Posterior cingulate gyrus (tissue), 11 donors: ENCODE measurements at places on chromosomes 6 and 20.

DNA sequence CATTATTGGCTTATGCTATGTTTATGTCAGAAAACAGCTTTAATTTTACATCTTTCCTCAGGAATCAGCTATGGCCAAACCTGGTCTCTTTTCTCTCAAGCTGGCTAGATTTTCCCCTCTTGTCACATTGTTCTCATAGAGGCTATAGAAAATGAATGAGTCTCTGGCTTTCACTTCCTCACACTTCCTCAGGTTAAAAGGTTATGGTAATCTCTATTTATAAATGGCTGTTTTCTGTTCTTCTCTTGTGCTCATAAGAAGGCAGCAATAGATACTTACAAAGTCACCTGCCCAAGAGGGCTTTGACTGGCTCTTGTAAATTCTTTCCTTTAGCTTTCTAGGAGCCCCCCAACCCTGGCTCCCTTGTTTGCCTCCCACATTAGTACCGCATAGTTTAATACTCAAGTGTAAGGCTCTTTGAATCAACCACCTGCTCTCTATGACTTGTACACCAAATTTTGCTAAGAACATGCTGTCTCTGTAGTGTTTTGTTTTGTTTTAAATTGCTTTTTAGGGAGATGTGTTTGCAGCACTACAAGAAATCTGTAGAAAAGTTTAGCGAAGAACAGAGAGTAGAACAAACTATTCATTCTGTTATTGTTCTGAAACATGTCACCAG, 897.4 kb upstream of the CITED2 start:
- no peak for DNase-seq

GRCh38 chr6:93580446-93580845, 161.1 kb upstream of the EPHA7 start:
- DNase-seq: no peak

DNA sequence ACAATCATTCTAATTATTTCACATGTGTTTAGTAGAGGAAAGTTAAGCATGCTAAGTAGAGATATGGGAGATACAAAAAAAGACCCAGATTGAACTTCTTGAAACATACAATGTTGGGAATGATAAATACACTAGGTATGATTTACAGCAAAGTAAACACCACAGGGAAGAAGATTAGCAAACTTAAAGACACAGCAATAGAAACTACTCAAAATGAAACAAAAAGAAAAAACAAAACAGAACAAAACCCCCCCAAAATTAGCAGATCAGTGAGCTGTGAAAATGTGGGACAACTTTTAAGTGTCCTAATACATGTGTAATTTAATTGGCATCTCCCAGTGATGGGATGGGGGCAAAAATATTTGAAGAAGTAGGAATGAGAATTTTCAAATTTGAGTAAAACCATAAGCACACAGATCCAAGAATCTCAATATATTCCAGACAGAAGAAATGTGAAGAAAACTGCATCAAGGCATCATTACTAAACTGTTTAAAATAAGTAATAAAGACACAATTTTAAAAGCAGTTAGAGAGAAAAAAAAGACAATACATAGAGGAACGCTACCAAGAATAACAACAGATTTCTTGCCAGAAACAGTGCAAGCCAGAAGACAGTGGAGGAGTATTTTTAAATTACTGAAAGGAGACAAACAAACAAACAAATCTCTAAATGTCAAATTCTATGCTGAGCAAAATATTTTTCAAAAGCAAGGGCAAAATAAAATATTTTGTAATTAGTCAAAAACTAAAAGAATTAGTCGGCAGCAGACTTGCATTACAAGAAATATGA, 473.7 kb downstream of the QKI start:
- no peak for DNase-seq

GRCh38 chr6:50249493-50249892, 199.8 kb upstream of the DEFB112 start:
- no peak for DNase-seq

DNA sequence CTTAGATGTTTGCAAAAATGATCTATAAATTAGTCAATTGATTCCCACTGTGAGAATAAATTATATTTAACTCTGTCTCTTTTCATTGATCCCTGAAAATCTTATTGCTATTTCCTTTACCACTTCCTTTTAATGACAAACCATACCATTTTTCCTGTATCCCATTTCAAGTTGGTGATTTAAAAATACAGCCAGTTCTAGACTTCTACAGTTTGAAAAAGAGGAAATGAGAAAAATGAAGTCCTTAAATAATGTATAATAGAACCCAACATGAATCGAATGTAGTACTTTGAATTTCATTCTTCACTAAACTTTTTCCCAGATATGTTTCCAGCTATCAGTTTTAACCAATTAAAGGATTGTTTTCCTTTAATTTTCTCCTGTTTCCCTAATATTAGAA, 29.5 kb upstream of the SDHAF4 start:
- no peak for DNase-seq

GRCh38 chr6:119978274-119978889, 628.8 kb upstream of the MAN1A1 start:
- DNase-seq: no peak

- DNase-seq: no peak
Measured at GRCh38 chr20:55974491-55975202, 30.7 kb downstream of the CBLN4 start.

- DNase-seq: no peak
Measured at GRCh38 chr6:167116838-167117228, 6.1 kb upstream of the CCR6 start.

DNA sequence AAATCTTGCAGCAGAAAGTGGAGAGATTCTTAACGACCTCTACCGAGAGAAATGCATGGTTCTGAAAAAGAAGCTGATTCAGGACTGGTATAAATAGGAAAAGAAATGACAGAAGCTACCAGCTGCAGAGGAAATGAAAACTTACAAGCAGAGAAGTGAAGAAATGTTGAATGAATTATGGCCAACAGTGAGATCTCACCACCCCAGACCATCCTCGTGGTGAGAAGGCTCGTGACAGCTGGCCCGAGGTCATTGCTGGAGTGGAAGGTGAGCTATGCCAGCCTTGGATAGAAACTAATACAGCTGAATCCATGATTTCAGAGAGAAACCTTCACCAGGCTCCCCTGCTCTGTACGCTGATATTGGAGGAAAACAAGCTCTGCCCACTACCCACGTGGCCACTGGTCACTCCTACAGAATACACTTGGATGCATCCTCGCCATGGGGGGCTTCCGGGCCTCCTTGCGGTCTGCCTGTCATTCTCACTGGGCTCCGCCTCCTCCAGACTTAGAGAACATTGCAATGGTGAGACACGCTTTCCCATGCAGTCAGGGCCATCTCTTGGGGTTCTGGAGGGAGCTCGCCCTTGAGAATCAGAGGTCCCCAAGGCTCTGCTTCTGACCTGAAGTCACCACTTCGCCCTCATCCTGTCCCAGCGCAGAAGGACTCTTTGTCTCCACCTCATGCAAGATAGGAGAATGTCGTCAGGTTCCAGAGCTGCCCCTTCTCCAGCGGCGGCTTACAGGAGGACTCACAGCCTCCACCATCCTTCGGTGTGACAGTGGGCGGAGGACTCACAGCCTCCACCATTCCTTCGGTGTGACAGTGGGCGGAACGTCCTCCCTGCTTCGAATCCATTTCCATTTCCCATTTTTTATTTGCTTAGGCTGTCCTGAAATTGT, 10.6 kb upstream of the TUBB2B start:
- DNase-seq: peak; percentile 90

DNA sequence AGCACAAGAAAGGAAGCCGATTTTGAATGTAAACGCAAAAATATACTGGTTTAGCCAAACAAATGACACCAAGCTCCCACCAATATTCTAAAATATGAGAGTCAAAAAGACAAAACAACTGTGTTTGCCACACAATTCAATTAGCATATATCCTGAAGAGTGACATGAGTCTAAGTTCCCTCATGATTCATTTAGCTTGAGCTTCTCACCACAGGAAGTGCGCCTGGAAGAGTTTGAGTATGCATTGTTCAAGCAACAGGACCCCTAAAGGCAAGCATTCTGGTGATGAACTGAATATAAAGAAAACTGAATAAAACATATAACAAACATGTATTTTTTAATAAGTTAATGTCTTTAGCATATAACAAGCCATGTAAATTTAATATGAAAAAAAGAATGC, 115.2 kb upstream of the RUNX2 start:
- no peak for DNase-seq

DNA sequence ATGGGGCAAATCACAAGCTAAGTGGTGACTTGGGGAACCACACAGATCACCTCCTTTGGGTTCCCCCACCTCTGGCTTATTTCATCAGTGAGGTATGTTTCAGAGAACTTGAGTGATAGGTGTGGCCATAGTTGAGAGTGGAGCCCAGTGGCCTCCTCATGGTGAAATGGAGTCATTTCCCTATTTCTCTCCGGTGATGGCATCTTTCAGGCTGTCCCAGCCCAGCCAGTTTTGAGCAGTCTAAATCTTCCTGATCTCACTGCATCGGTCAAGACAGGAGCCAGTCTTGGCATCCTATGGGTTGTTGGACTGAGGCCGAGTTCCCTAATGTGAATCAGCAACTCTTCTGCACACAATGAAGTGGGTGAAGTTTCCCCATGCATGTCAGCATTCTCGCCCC, 132.4 kb downstream of the EYA2 start:
- no peak for DNase-seq

DNA sequence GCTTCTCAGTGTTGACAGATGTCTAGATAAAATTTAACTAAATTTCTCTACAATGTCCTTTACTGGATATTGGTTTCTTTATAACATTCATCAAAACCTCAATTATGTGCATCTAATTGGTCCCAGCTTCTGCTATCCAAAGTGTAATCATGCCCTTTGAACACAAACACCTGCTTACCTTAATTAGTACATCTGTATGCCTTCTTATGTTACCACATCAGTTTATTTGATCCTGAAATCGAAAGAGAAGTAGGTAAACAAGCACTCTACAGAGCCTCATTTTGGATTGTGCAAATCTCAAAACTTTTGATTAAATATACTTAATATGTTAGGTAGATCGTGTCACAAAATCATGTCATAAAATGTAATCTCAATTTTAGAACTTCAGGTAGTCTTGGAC, 36.5 kb downstream of the TAB2 start:
- DNase-seq: no peak

- DNase-seq: no peak
Measured at GRCh38 chr6:130269969-130270635, 47.4 kb upstream of the SAMD3 start.

GRCh38 chr6:45378334-45378926, 696 bp upstream of the SUPT3H start:
- DNase-seq: peak; percentile 15

GRCh38 chr6:43263314-43264178, 20.3 kb downstream of the TTBK1 start:
- peak; percentile 42 for DNase-seq

- DNase-seq: no peak
Measured at GRCh38 chr20:63831646-63831992, 555 bp upstream of the ZBTB46 start.
